ENCODE measurements at places on chromosomes 5 and 9. TPM values are rescaled to one million over a fixed set of nuclear protein-coding genes. Genes with fewer than 3 reads are reported as not detected.
A peak's percentile ranks its signal among the peaks of the same experiment; 100 is the strongest.

DNA sequence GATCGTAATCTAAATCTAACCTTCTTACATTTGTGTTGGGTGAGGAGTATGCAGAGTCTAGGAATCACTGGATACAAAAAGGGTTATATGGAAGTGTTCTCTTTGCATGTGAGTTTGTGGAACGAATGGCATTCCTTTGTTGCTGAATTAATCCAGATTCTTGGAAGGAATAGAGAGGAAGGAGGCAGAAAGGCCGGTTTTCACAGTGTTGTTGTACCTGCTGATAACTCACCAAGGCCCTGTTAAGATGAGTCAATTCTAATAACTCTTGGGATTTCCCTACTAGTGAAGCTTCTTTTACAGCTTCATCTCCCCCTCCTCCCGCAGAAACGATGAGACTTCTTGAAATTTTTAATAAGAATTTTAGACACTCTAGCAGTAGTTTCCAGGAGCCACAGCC lies 84.0 kb downstream of the ZSWIM6 start:
- no peak for DNase-seq

DNA sequence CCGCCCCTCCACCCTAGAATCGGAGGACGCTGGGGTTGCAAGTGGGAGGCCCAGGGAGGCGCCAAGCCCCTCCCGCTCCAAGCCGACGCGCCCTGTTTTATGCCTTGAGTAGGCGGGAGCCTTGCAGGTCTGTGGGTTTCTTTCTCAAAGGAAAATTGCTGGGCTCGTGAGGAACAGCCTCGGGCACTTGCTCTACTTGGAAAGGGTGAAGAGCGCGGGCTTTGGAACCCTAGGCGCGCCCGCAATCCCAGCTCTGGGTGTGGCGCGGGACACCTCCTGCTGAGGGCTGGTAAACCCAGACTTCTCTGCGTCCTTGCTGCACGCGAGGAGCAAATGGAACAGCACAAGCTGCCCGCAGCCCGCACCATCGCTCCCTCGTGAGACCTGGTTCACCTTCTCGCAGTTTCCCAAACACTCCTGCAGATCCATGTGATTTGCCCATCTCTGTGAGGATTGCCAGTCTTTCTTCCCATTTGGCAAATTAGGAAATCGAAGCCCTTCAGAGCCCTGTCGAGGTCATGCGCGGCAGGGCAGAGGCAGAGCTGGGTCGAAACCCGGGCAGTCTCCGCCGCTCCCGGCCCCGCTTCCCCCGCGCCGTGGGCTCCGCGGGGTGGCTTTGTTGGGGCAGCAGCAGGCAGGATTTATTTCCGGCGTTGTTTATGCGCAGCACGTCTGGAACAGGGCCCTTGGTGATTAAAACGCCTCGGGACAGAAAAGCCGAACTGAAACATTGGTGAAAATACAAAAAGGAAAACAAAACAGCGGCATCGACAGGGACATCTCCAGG lies 98.4 kb upstream of the CPLX2 start:
- DNase-seq = no peak

- no peak for DNase-seq
Measured at GRCh38 chr5:17879276-17879675, 245.0 kb downstream of the TAF11L14 start.

GRCh38 chr5:140498591-140498990 lies 48.9 kb upstream of the EIF4EBP3 start:
- DNase-seq = no peak

GRCh38 chr9:116585896-116586295 lies 101.2 kb upstream of the TRIM32 start:
- DNase-seq = no peak

- DNase-seq = peak; percentile 52
Measured at GRCh38 chr5:59592101-59592500, 301.4 kb downstream of the PDE4D start.

GRCh38 chr5:96753848-96754247 lies 53.9 kb downstream of the ERAP1 start:
- no peak for DNase-seq

DNA sequence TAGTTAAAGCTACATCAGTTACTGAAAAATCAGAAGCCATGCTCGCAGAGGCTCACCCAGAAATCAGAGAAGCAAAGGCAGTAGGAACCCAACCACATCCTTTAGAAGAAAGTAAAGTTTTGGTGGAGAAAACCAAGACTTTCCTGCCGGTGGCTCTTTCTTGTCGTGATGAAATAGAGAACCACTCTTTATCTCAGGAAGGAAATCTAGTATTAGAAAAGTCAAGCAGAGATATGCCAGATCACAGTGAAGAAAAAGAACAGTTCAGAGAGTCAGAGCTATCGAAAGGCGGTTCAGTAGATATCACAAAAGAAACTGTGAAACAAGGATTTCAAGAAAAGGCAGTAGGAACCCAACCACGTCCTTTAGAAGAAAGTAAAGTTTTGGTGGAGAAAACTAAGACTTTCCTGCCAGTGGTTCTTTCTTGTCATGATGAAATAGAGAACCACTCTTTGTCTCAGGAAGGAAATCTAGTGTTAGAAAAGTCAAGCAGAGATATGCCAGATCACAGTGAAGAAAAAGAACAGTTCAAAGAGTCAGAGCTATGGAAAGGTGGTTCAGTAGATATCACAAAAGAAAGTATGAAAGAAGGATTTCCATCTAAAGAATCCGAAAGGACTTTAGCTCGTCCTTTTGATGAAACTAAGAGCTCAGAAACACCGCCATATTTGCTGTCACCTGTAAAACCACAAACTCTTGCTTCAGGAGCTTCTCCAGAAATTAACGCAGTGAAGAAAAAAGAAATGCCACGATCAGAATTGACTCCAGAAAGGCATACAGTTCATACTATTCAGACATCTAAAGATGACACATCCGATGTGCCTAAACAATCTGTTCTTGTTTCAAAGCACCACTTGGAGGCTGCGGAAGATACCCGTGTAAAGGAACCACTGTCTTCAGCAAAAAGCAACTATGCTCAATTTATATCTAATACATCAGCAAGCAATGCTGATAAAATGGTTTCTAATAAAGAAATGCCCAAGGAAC lies 47.2 kb downstream of the CMYA5 start:
- no peak for DNase-seq

DNA sequence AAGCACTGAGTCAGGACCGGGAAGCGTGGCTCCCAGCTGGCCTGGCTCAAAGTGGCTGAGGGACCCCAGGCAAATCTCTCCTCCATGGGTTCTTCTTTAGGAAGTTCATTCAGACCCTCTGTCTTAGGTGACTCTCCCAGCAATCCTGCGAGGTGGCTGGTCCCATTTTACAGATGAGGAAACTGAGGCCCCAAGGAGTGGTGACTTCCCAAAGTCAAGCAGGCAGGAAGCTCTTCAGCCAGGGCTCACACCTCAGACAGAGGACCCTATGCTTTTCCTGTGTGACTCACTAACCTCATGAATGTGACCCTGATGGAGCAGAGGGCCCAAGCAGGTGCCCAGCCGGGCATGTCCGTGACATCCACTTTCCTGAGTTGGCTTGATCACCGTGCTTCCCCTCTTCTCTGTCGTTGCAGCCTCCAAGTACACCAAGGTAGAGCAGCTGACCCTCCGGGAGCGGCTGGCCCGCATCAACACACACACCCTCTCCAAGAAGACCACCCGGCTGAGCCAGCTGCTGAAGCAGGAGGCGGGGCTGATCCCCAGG lies 36.5 kb downstream of the ARHGEF37 start:
- DNase-seq = no peak

GRCh38 chr5:51416149-51416548 lies 32.9 kb downstream of the ISL1 start:
- DNase-seq = no peak

The EIF4EBP3 gene
- 13.0 TPM for polyA plus RNA-seq

The LMX1B gene
- 0.26 TPM for polyA plus RNA-seq

The PTTG1 gene
- polyA plus RNA-seq = 19.6 TPM

The GGTA1 gene
- 12.5 TPM for polyA plus RNA-seq

The NUTM2F gene
- polyA plus RNA-seq = not detected

The ENTPD8 gene
- polyA plus RNA-seq = 0.26 TPM

Measured in muscle of back (tissue), 13 donors.